Left colon (tissue), 2 donors: ENCODE measurements at places on chromosomes 6 and 20.

DNA sequence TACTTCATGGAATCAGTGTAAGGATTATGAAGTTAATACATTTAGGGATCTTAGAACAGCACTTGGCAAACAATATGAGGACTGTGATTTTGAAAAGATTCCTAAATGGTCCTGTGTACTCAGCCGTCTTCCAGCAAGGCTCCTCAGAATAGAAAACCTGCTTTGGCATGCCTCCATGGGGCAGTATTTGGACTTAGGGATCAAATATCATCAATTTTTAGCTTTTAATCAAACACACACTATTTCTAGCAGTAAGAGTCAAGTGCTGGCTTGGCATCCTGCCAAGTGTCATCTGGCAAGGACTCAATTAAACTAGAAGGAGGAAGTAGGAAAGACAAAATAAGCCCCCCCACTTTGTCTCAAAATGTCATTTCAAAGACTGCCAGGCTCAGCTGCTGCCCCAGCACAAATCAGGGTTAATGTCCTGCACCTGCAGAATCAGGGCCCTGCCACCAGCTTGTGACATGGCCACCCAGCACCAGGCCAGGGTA lies 40.8 kb downstream of the IYD start:
- DNase-seq, result peak; percentile 67

DNA sequence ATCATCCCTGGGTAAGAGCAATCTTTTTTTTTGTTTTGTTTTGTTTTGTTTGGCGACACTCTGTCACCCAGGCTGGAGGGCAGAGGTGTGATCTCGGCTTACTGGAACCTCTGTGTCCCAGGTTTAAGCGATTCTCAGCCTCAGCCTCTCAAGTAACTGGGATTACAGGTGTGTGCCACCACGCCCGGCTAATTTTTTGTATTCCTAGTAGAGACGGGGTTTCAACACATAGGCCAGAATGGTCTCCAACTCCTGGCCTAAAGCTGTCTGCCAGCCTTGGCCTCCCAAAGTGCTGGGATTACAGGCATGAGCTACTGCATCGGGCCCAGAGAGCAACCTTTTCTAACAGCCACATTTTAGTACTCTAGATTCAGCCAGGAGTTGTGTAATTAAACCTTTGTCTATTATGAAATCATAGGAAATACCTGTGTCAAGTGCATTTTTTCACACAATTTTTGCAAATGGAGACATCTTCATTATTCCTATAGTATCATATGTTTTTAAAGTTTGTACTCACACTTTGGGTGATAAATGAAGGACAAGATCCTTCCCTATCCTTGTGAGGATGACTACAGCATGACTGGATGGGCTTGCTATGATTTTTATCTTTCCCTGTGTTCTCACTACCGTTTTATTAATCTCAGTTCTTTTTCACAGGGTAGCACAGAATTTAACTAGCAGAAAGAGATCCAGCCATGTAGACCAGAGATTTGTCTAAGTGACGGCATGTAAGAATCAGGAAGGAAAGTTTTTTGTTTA lies 82.6 kb downstream of the OR2B2 start:
- DNase-seq, result no peak

- no peak for DNase-seq
Measured at GRCh38 chr20:50579511-50579910, 69.3 kb downstream of the PTPN1 start.

- DNase-seq, result no peak
Measured at GRCh38 chr6:121503589-121503991, 68.1 kb downstream of the GJA1 start.

GRCh38 chr6:119215885-119216590 lies 133.5 kb downstream of the MAN1A1 start:
- DNase-seq, result no peak

DNA sequence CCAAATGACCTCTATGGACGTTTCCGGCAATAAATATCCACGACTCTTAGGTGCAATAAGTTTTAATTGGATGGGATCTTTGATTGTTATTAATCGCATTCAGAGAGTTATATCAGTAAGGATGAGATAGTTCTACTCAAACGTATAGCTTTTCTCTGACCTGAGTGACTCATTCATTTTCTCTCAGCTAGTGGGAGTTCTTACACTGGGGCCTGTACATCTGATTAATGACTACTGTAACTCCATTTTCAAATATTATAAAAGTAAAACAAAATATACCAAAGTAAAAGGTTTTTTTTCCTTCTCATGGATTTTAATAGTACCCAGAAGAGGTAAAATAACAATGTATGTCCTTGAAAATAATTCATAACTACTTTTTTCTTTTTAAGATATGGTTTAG lies 41.1 kb upstream of the SAMD5 start:
- DNase-seq, result no peak

GRCh38 chr20:44579313-44580081 lies 2.9 kb upstream of the PKIG start:
- no peak for DNase-seq

DNA sequence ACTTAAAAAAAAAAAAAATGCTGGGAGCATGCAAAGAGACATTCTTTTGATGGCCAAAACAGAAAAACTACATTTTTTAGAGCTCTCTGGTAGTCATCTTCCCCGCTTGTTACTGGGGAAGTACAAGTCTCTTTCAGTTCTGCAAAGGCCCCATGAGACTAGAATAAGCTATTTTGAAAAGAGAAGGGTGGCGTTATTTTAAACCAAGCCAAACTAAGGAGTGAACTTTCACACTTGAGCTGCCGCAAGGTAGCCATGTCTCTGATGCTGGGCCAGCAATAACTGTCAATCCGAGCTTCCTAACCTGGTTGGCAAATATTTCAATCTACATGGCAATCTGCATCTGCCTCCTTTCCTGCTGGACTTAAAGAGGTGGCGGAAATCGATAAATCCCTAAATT lies 96.7 kb downstream of the L3MBTL3 start:
- no peak for DNase-seq

DNA sequence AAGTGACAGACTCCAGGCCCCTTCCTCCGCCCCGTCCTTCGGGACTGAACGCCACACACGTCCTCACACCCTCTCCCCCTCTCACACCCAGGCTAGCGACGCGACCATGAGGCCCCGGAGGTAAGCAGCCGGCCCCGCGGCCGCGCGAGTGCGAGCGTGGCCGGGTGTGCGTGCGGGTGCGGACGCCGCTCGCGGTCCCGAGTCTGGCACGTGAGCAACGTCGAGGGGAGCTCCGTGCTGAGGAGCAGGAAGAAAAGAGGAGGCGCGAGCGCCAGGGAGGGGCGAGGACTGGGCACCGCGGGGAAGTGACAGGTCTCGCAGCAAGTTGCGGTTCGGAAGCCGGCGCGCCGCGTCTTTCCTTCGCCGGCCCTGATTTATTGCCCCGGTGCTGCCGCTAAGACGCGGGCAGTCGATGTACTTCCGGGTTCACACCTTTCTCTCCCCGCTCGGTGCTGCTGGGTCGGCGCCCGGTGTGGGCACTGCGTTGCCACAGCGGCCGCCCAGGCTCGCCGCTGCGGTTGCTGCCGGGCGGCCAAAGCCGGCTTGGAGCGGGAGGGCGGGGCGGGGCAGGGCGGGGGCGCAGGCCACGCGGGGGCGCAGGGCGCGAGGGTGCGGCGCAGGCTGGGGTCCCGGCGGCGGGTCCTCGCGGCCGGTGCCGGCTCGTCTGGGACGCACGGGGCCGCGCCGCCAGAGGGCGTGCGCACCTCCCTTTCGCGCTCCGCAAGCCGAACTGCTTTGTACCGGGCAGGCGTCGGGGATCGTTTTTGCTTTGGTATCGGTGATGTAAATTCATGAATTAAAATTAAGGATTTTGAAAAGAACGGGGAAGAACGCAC lies 15.8 kb upstream of the LIN28B start:
- DNase-seq, result no peak

GRCh38 chr6:138504764-138505689 lies 5.7 kb upstream of the NHSL1 start:
- peak; percentile 66 for DNase-seq

- no peak for DNase-seq
Measured at GRCh38 chr6:13315896-13316295, 12.4 kb downstream of the TBC1D7 start.
